ENCODE measurements at places on chromosomes 5 and 9.
A peak's percentile ranks its signal among the peaks of the same experiment; 100 is the strongest.

DNA sequence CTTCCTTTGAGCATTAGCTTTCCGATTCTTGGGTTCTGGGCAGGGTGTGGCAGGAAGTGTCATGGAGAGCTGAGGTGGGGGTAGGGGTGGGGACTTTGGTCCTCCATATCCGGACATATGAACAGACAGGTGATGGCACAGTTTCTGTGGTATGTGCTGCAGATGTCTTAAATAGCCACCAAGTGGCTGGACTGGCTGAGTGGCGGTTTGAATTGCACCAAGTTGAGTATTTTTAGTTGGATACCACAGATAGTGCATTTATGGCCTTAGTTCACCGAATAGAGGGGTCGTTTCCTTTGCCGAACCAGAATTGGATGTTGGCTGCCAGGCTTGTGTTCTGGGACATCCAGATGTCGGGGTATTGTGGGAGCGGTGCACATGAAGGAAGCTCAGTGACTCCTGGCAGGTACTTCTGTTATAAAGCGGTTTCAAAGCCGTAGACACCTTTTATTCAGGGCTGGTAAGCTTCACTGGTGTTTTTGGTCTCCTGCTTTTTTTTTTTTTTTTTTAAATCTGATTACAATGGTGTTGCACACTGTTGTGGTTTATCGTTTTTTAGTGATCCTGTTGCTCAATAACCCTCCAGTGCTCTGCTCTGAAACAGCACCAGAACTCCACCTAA is 15.1 kb upstream of the TNFAIP8 start:
- DNase-seq: peak; percentile 71

DNA sequence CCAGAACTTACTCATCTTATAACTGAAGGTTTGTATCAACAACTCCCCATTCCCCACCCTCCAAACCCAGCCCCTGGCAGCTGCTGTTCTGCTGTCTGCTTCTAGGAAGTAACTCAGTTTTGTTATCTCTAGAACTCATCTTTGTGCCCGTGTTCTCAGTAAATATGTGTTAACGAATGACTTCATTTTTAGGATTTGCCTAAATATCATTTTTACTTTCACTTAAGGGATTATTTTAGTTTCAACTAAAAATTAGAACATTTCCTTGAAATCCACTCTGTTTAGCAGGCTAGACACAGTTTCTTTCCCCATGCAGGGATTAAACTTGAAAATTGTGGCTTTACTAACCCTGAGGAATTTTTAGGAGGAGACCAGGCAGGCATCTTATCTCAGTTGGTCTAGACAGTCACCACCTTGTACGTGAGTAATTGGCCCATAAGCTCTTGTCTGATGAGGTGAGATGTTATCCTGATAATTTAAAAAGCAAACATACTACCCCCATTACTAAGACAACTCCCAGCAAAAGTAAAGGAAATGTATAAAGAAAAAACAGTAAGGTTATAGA is 68.2 kb upstream of the TNFAIP8 start:
- DNase-seq: no peak

GRCh38 chr5:77920359-77921058 is 144.4 kb upstream of the TBCA start:
- DNase-seq: no peak

GRCh38 chr9:73923796-73924195 is 573.3 kb upstream of the RORB start:
- DNase-seq: no peak

GRCh38 chr5:77642738-77643653 is 4.5 kb upstream of the OTP start:
- DNase-seq: no peak

DNA sequence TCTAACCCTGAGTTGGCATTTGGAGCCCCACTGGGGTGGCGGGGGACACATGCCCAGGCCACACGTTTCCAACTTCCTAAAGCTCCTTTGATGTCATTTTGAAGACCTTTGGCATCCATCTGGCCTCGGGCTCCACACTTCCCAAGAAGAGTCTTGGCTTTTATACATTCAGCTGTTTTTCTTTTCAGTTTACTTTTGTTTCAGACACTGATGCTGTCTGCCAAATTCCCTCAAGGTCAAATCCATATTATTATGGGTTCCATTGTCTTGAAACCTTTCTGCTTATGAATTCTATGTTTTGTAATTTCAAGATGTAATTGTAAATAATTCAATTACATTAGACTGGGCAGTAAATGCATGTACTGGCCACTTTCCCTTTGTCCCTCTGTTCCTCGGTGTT is 23.7 kb upstream of the NFIB start:
- DNase-seq: no peak

GRCh38 chr5:91487420-91487819 is 104.3 kb upstream of the ARRDC3 start:
- no peak for DNase-seq

GRCh38 chr5:2250365-2250950 is 367.7 kb upstream of the IRX4 start:
- no peak for DNase-seq

GRCh38 chr5:179271428-179271734 is 73.9 kb downstream of the ADAMTS2 start:
- no peak for DNase-seq

GRCh38 chr9:18996211-18996610 is 36.8 kb downstream of the SAXO1 start:
- DNase-seq: no peak

DNA sequence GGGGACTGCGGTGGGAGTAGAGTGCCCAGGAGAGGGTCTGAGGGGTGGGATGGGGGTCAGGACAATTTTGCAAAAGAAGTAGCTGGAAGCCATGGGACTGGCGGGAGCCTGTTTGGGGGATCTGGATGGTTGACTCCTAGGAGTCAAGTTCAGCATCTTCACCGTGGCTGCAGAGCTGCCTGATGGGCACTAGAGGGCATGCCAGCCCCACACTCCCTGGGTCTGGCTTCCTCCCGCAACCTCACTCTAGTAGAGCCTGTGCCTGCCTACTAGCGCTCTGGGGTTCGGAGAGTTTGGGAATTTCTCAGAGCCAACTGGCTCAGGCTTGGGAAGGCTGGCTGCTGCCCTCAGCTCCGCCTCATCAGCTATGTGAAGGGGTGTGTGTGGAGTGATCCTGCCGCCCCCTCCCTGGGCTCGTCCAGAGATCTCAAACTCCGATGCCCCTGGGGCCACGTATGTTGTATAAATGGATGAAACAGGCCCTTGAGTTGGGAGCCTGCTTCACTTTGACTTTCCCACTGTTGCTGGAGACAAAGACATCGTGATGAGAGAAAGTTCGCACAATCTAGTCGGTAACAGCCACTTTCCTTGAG is 10.8 kb downstream of the TSPAN17 start:
- DNase-seq: peak; percentile 45

DNA sequence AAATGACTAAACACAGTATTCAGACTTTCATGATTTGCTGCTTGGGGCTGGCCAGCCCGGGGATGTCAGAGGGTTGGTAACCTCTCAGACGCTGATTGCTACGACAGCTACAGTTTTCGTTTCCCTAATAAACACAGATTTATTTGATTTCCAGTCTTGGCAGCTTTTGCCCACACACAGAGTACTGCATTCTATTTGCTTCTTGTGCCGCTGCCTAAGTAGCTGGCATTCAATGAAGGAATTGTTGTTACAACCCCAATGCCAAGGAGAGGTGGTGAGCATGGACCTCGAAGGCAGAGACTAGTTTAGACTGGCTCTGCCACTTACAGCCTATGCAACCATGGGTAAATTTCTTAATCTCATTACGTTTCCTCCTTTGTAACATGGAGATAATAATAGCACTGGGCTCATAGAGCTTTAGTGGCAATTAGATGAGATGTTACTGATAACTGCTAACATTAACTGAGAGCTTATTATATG is 247.1 kb upstream of the PANK3 start:
- DNase-seq: no peak

- no peak for DNase-seq
Observed at GRCh38 chr5:90948969-90949368, 390.4 kb downstream of the ADGRV1 start.

- DNase-seq: no peak
Observed at GRCh38 chr5:39605145-39605544, 180.4 kb upstream of the DAB2 start.

DNA sequence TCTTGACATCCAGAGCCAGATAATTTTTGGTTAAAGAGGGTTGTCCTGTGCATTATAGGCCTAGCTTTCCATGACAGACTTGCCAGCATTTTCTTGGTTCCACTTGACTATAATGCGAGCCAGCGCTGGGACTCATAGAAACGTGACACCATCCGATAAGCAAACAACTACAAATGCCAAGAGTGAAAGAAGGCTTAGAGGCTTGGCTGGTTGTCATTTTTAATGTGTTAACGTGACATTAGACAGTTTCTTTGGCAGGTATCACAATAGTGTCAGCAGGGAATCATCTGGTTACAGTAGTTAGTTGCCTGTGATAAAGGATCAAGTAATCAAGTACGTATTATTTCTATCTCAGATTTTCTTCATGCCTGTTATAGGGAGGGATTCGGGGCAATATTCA is 20.0 kb upstream of the LIFR start:
- no peak for DNase-seq

- peak; percentile 11 for DNase-seq
Observed at GRCh38 chr9:105043370-105043936, 115.5 kb upstream of the ABCA1 start.

DNA sequence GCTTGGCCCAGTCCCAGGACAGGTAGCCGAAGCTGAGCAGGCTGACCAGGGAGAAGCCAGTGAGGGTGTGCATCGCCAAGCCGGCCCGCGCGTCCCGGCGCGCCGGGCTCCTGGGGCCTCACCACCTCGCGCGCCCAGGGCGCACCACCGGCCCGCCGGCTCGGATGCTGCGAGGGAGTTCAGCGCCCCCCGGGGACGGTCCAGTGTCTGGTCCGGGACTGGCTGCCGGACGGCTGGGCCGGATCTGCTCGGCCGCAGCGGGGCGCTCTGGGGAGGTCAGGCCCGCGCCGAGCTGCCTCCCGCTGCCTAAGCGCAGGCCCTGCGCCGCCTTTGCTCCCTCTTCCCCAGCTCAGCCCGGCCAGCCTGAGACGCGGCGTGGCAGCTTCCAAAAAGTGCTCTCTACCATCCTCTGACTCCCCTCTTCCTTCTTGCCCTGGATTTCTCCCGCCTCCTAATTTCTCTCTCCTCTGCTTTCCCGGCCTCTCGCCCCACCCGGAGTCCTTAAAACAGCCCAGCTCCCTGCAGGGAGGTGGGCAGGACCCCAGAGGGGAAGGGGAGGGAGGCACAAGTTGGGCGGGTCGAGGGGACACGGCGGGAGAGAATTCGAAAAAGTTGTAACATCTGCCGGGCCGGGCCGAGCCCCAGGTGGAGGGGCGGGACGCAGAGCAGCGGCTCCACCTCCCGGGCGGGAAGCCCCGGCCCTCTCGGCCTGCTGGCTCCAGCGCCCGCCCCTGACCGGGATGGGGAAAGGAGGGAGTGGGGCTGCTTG is at the start of gene ARSI:
Gene ARSI (minus strand): TSS at position 605 of the 769 bp plus-strand sequence. CDS start 532 bp downstream, at position 73.
- DNase-seq: no peak

DNA sequence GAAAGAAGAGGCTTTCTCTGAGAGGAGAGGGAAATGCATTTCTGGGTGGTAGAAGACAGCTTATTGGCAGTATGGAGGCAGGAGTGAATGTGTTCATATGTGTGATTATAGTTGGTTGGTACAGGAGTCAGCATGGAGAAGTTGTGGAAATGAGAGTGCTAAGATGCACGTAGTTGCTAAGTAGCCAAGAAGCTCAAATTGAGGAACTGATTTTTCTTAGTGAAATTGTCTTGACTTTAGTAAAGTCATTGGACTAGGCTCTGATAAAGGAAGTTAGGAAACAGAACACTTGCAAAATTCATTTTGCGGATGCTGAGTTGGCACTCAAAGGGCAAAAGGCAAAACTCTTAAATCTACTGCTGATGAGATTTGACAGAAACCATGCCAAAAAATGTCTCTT is 158.9 kb upstream of the VCAN start:
- peak; percentile 94 for DNase-seq

DNA sequence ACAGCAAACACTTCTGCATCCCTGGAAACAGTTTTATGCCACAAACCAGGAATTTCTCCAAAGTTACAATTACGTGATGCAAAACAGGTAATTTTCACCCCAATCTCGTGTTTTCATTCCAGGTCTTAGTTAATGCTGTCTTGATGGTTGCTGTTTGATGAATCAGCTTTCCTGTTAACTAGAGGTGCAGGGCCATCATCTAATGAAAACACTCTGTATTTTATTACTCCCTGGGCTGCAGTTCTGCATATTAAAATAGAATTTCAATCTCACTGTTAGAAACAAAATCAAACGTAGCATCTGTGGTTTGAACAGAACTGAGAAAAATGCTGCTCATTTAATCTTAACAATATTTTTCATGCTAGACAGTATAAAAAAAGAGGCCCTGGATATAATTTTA is 129.4 kb downstream of the TUSC1 start:
- DNase-seq: no peak

DNA sequence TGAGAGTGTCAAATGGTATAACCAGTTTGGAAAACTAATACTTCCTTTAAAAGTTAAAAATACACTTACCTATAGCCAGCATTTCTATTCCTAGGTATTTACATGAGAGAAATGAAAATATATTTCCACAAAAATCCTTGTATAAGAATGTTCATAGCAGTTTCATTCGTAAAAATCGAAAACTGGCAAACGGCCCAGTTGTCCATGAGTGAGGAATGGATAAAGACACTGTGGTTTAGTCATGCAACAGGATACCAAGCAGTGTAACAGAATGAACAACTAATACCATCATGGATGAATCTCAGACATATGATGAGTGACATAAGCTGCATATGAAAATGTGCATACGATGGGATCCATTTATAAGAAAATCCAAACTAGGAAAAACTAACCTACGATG is 136.7 kb downstream of the MACROH2A1 start:
- no peak for DNase-seq

DNA sequence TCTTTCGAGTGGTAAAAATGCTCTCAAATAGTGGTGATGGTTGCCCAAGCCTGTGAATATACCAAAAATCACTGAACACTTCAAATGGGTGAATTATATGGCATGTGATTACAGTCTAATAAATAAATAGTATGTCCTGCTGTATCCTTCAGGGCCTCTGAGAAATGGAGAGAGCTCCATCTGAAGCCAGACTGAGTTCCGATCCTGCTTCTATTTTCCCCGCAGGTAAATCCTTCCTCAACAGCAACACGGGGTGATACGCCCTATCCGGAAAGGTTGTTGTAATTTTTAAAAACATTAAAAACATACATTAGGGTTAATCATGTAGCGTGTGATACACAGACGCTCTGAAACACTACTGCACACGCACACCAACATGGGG is 695 bp upstream of the SNAPC3 start:
- no peak for DNase-seq

GRCh38 chr9:83449166-83449565 is 89.0 kb downstream of the FRMD3 start:
- no peak for DNase-seq

GRCh38 chr5:60535198-60535597 is 164.8 kb downstream of the DEPDC1B start:
- DNase-seq: no peak

DNA sequence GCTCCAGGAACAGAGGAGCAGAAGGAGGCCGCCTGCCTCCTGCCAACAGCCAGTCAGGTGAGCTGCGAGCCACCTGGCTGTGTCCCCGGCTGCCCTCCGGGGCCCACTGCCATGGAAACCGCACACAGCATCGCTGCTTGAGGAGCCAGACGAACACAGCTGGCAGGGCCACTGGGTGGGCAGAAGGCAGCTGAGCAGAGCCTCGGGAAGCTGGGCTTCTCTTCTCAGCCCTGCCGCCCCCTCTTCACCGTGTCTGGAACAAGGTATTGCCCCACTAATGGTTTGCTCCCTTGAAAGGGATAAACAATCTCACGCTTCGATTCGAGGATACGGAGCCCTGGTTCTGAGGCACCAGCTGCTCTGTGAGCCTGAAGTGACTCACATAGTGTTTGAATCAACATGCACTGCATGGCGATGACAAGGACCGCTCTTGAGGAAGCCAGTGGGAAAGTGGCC is 63.7 kb upstream of the RUFY1 start:
- no peak for DNase-seq

GRCh38 chr5:168654211-168654721 is 75.1 kb upstream of the PANK3 start:
- no peak for DNase-seq

Data from AML-193 (cell line).